ENCODE measurements at places on chromosomes 7 and 10. TPM values are rescaled to one million over a fixed set of nuclear protein-coding genes. Genes with fewer than 3 reads are reported as not detected.

DNA sequence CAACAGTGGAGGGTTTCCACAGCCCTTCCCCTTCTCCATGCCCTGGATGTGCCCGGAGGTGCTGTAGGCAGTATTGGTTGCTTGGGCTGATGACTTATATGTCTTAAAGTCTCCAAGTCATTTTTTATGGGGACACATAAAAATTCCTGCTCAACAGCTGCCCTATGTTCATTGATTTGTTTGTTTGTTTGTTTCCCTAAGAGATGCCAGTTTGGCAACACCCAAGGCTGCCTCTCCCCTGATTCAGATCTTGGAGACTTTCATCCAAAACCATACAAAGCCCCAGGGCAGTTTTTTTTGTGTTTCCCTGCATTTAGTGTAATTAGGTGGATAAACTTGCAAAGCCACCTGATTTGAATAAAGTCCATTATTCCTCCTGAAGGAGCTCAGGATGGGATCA is 115.3 kb downstream of the PLPP4 start:
- H3K27ac ChIP-seq = no peak overlapping the region
- no peak overlapping the region for H3K4me3 ChIP-seq
- H3K4me1 ChIP-seq = no peaks in the 10 kb centered on the region
- no peaks in the 10 kb centered on the region for H3K36me3 ChIP-seq
- no peaks in the 10 kb centered on the region for H3K27me3 ChIP-seq
- DNase-seq = no peak

GRCh38 chr10:87658321-87658795 is 1.3 kb upstream of the PAPSS2 start:
- no peaks in the 10 kb centered on the region for H3K36me3 ChIP-seq
- H3K4me1 ChIP-seq = peaks cover 11% of the 10 kb centered on the region
- no peak for DNase-seq
- H3K27ac ChIP-seq = peak overlapping the region; percentile 94
- H3K4me3 ChIP-seq = no peak overlapping the region
- no peaks in the 10 kb centered on the region for H3K27me3 ChIP-seq

DNA sequence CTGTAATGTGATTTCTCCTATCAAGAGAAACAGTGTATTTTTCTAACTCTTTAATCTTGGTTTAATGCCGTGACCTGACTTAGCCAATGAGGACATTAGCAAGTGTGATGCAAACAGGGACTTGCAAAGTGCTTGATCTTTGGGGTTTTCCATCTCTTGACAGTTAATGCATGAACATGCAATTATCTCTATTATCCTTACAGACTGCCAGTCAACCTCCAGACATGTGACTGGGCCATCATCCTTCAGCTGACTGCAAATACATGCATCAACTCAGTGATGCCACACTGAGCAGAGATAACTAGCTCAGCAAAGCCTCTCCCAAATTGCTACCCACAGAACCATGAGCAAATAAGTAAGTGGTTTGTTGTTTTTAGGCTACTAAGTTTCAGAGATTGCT is 409.6 kb downstream of the GPAM start:
- DNase-seq = no peak
- no peak overlapping the region for H3K4me3 ChIP-seq
- H3K27ac ChIP-seq = no peak overlapping the region
- H3K36me3 ChIP-seq = no peaks in the 10 kb centered on the region
- no peaks in the 10 kb centered on the region for H3K27me3 ChIP-seq
- no peaks in the 10 kb centered on the region for H3K4me1 ChIP-seq

TMEM130 gene
- total RNA-seq = 0.43 TPM

GRCh38 chr10:124416733-124417132 is 2.0 kb downstream of the OAT start:
- peak; percentile 77 for DNase-seq
- H3K27me3 ChIP-seq = peaks cover 6% of the 10 kb centered on the region
- H3K36me3 ChIP-seq = no peaks in the 10 kb centered on the region
- H3K27ac ChIP-seq = no peak overlapping the region

GRCh38 chr7:107130487-107131220 is 38.1 kb upstream of the HBP1 start:
- no peak overlapping the region for H3K27ac ChIP-seq
- H3K27me3 ChIP-seq = no peaks in the 10 kb centered on the region
- no peak overlapping the region for H3K4me3 ChIP-seq

- H3K27ac ChIP-seq = peak overlapping the region; percentile 95
- peak; percentile 47 for DNase-seq
- H3K4me1 ChIP-seq = peaks cover 25% of the 10 kb centered on the region
- no peaks in the 10 kb centered on the region for H3K27me3 ChIP-seq
- H3K4me3 ChIP-seq = no peak overlapping the region
These were observed 4.7 kb downstream of the MICALL2 start for GRCh38 chr7:1454542-1454941.

- peak overlapping the region; percentile 51 for H3K27ac ChIP-seq
- DNase-seq = peak; percentile 11
- H3K4me1 ChIP-seq = no peaks in the 10 kb centered on the region
- no peak overlapping the region for H3K4me3 ChIP-seq
These were observed 71.2 kb upstream of the DUSP5 start for GRCh38 chr10:110426294-110427181.

- no peaks in the 10 kb centered on the region for H3K36me3 ChIP-seq
- no peak for DNase-seq
- no peak overlapping the region for H3K4me3 ChIP-seq
- no peaks in the 10 kb centered on the region for H3K27me3 ChIP-seq
- H3K27ac ChIP-seq = no peak overlapping the region
These were observed 90.1 kb downstream of the SNX10 start for GRCh38 chr7:26381476-26382353.

FXYD4 gene
- not detected for total RNA-seq

- no peak for DNase-seq
- no peaks in the 10 kb centered on the region for H3K4me1 ChIP-seq
- no peaks in the 10 kb centered on the region for H3K36me3 ChIP-seq
- H3K27me3 ChIP-seq = no peaks in the 10 kb centered on the region
These were observed 845.0 kb downstream of the CNTNAP2 start for GRCh38 chr7:146961617-146962016.

HECW1 gene
- total RNA-seq = 0.11 TPM

TMEM26 gene
- 5.8 TPM for total RNA-seq

DNA sequence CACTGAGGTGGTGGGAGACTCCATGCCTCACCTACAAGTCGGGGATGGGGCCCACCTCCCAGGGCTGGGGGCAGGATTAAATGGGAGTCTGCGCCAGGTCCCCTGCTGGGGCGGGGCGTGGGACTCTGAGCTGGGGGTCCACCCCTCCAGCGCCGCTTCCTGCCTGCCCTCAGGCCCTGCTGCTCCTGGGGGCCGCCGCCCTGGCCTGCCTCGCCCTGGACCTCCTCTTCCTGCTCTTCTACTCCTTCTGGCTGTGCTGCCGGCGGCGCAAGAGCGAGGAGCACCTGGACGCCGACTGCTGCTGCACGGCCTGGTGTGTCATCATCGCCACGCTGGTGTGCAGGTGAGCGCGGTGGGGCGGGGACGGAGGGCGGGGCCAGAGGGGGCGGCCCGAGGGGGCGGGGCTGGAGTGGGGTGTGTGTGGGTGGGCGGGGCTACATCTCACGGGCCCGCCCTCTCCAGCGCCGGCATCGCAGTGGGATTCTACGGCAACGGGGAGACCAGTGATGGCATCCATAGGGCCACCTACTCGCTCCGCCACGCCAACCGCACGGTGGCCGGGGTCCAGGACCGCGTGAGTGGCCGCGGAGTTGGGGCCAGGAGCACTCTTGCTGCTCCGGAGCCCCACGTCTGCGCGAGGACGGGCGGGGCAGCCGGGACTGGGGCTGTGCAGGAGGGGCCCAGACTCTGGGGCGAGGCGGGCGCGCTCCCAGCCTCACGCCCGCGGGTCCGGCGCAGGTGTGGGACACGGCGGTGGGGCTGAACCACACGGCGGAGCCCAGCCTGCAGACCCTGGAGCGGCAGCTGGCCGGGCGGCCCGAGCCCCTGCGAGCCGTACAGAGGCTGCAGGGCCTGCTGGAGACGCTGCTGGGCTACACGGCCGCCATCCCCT is 15.1 kb downstream of the TTYH3 start:
- H3K27ac ChIP-seq = no peak overlapping the region
- no peak for DNase-seq
- H3K4me3 ChIP-seq = no peak overlapping the region
- no peaks in the 10 kb centered on the region for H3K27me3 ChIP-seq
- peaks cover 14% of the 10 kb centered on the region for H3K36me3 ChIP-seq
- peaks cover 23% of the 10 kb centered on the region for H3K4me1 ChIP-seq

- H3K36me3 ChIP-seq = no peaks in the 10 kb centered on the region
- no peak for DNase-seq
- no peak overlapping the region for H3K4me3 ChIP-seq
These were observed 67.1 kb downstream of the ABLIM1 start for GRCh38 chr10:114590993-114591392.

DNA sequence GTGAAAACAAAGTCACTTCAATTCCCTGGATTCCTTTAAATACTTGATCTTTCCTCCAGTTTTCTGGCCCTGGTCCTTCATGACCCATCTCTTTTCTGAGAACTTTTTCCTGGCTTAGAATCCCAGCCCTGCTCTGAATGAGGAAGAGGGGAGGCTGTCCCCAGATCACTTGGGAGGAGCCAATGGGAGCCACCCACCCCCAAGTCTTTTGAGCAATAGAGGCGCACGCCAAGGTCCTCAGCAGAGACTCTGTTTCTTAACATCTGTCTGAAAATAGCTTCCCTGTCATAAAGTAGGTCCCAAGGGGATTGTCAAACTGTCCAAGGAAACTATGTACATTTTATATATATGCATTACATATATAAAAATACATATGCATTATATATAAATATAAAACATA is 126.8 kb downstream of the ADRA2A start:
- H3K36me3 ChIP-seq = no peaks in the 10 kb centered on the region
- H3K27me3 ChIP-seq = no peaks in the 10 kb centered on the region
- H3K27ac ChIP-seq = no peak overlapping the region
- DNase-seq = no peak

DNA sequence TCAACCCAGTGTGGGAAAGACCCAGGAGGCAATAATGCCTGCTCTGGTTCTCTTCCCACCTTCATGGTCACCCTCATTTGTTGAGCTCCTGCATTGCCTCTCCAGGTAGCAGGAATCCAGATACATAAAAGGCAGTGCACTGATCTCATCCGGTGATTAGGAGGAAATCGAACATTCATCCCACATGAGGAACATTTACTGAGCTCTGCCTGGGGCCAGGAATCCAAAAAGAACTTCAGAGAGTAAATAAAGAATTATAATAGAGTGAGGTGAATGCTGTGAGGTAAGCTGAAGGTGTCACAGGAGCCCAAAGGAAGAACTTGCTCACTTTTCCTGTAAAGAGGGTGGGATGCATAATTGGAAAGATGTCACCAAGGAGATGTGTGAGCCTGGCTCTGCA is 121.2 kb downstream of the RALA start:
- no peaks in the 10 kb centered on the region for H3K4me1 ChIP-seq
- no peak overlapping the region for H3K4me3 ChIP-seq
- no peaks in the 10 kb centered on the region for H3K27me3 ChIP-seq
- DNase-seq = no peak
- no peak overlapping the region for H3K27ac ChIP-seq

- DNase-seq = no peak
- no peaks in the 10 kb centered on the region for H3K27me3 ChIP-seq
- H3K27ac ChIP-seq = no peak overlapping the region
- no peaks in the 10 kb centered on the region for H3K36me3 ChIP-seq
- no peaks in the 10 kb centered on the region for H3K4me1 ChIP-seq
These were observed 211.6 kb downstream of the SFMBT2 start for GRCh38 chr10:7199152-7199760.

EIF4H gene
- total RNA-seq = 250 TPM

GRCh38 chr7:153642989-153643388 is 409.2 kb upstream of the DPP6 start:
- no peak overlapping the region for H3K27ac ChIP-seq
- no peaks in the 10 kb centered on the region for H3K4me1 ChIP-seq
- no peak for DNase-seq
- no peaks in the 10 kb centered on the region for H3K36me3 ChIP-seq

DNA sequence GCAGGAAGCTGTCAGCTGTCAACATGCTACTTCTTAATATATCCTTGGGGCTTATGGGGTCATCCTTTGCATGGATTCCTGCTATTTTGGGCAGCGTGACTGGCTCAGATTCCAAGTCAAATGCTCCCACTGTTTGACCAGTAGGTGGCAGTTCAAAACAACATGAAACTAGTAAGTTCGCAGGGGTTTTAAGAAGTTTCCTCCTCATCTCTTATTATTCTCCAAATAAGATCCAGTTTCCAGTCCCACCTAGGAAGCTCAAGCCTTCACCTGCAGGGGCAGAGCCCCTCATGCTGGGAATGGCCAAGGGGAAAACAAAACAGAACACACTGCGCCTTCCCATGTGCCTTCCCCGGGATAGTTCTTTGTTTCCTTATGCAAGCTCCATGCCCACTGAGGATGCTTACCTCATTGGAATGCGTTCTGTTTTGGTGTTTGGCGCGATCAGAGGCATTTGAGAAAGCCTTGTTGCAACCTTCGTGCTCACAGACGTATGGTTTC is 259.8 kb downstream of the GLI3 start:
- H3K27me3 ChIP-seq = no peaks in the 10 kb centered on the region
- H3K36me3 ChIP-seq = peaks cover 26% of the 10 kb centered on the region
- DNase-seq = peak; percentile 86
- no peak overlapping the region for H3K27ac ChIP-seq
- H3K4me3 ChIP-seq = no peak overlapping the region
- peaks cover 24% of the 10 kb centered on the region for H3K4me1 ChIP-seq

DNA sequence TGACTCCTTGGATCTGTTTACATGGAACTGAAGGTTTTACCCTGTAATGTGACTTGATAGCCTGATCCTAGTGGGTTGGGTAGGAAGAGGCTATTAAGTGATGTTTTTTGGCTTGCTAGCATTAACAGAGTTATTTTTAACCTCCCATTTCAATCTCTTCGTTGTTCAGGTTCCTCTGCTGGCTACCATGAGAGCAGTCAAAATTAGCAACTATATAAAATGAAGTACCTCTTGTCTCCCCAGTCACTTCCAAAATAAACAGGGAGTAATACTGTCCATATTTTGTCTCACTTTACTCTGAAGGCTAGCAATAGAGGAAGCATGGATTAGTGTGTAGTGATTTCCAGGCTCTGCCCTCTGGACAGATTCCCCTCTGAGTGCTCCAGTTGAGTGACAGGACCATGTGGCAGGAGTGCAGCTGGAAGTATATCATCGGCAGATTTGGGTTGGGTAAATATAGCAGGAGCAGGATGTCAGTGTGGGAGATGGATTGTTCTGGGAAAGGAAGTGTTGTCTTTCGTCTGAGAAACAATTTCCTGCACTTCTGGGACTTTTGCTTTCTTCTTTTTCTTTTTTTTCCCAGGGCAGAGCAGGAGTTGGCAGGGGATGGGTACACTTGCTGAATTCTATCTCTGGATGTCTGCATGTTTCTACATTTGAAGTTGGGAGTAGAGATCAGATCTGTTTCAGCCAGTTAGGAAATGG is 35.2 kb downstream of the GBF1 start:
- peaks cover 5% of the 10 kb centered on the region for H3K36me3 ChIP-seq
- no peaks in the 10 kb centered on the region for H3K27me3 ChIP-seq
- H3K4me3 ChIP-seq = no peak overlapping the region
- peak overlapping the region; percentile 86 for H3K27ac ChIP-seq
- no peak for DNase-seq

- no peaks in the 10 kb centered on the region for H3K27me3 ChIP-seq
- no peaks in the 10 kb centered on the region for H3K36me3 ChIP-seq
- no peak overlapping the region for H3K4me3 ChIP-seq
- H3K4me1 ChIP-seq = no peaks in the 10 kb centered on the region
- no peak for DNase-seq
These were observed 65.5 kb downstream of the CYP26A1 start for GRCh38 chr10:93139059-93139655.

- no peak overlapping the region for H3K4me3 ChIP-seq
- no peak overlapping the region for H3K27ac ChIP-seq
- no peaks in the 10 kb centered on the region for H3K27me3 ChIP-seq
- no peaks in the 10 kb centered on the region for H3K4me1 ChIP-seq
- peak; percentile 37 for DNase-seq
- H3K36me3 ChIP-seq = no peaks in the 10 kb centered on the region
These were observed 9.2 kb upstream of the HNRNPF start for GRCh38 chr10:43417950-43418768.

TMEM270 gene
- 1.1 TPM for total RNA-seq

WNT8B gene
- total RNA-seq = not detected

MLLT10 gene
- total RNA-seq = 49.1 TPM
